LNCaP clone FGC (cell line): ENCODE measurements at places on chromosomes 6 and 20.

DNA sequence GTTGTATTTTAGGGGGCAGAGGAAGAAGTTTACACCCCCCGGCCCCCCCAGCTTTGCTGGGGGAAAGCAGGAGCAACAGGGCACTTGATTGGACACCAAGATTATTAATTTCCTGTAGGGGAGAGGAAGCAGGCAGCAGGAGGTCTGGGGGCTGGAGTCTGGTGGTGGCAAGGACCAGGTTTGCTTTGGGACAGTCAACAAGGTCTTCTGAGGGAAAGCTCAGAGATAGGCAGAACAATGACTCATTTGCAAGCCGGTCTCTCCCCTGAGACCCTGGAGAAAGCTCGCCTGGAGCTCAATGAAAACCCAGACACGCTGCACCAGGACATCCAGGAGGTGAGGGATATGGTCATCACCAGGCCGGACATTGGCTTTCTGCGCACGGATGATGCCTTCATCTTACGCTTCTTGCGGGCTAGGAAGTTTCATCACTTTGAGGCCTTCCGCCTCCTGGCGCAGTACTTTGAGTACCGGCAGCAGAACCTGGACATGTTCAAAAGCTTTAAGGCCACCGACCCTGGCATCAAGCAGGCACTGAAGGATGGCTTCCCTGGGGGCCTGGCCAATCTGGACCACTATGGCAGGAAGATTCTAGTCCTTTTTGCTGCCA is 1.6 kb downstream of the CLVS2 start:
- no peak for DNase-seq

DNA sequence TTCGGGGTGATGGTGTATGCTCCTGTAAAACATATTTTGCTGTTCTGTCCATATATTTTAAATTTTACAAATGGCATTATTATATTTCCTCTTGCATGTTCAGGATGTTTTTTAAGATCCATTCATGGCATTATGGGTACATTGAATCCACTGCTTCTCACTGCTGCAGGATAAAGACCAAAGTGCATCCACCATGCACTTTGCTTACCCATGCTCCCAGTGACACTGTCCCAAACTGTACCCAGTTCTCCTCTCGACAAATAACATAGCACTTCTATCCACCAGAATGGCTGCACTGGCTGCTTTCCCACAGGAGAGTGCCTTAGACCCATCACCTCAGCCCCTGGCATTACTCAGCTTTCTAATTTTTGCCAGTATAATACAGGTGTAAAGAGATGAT is 29.7 kb downstream of the MTRES1 start:
- DNase-seq, result no peak

GRCh38 chr6:130202782-130203181 is 20.0 kb downstream of the SAMD3 start:
- no peak for DNase-seq

GRCh38 chr6:80254716-80255115 is 148.2 kb downstream of the BCKDHB start:
- DNase-seq, result no peak

- DNase-seq, result no peak
These were observed 70.0 kb upstream of the SHLD1 start for GRCh38 chr20:5680192-5680591.

- DNase-seq, result no peak
These were observed 5.1 kb downstream of the BTN2A2 start for GRCh38 chr6:26388014-26388413.

GRCh38 chr6:16098211-16098610 is 30.7 kb upstream of the MYLIP start:
- DNase-seq, result no peak

DNA sequence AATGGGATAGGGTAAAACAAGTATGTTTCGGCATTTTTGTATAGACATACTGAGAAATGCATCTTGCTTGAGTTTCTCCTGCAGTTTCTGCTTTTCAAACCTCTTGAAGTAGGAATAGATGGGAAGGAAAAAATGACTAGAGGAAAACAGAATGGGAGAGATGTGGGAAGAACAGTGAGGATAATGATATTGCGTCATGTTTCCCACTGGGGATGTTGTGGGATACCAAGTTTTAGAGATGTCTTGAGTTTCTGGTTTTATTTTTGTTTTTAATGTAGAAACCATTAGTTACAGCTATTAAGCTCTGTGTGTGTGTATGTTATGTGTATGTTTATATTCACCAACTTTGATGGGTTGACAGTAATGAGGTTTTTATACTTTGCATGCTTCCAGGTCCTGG is 24.6 kb downstream of the POLH start:
- DNase-seq, result no peak

- no peak for DNase-seq
These were observed 385.6 kb downstream of the CDKAL1 start for GRCh38 chr6:20919677-20920385.
